ENCODE measurements at places on chromosomes 2 and 18.

DNA sequence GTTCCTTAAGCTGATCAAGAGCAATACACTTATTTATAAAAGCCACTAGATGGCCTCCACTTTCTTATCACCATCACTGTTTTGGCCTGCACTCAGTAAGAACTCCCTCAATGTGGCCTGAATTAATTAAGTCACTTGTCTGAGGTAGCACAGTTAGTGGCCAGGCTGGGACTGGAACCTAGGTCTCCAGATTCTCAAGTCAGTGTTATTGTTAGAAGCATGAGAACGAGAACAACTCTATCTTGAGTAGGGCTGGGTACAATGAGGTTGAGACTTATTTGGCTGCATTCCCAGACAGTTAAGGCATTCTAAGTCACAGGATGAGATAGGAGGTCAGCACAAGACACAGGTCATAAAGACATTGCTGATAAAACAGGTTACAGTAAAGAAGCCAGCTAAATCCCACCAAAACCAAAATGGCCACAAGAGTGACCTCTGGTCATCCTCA lies 115.8 kb downstream of the SS18 start:
- DNase-seq, result no peak

- DNase-seq, result no peak
Observed at GRCh38 chr2:3313781-3314375, 63.7 kb downstream of the EIPR1 start.

GRCh38 chr2:120465989-120466703 lies 120.2 kb downstream of the INHBB start:
- DNase-seq, result no peak

DNA sequence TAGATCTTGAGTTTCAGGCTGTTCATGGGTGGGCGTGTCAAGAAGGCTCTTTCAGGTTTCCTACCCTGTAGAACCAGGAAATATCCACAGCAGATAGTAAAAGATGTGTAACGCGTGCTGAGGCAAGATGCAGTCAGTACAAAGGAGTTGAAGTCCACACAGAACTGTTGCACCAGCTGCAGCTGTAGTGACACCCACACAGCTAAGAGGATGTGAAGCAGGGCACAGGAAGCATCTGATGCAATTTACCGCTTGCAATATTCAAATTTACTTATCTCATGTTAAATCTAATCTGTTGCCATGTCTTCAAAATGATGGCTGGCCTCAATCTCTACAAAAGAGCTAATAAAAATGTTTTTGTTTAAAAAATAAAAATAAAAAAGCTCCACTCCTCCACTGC lies 132.8 kb downstream of the ARHGAP15 start:
- no peak for DNase-seq

DNA sequence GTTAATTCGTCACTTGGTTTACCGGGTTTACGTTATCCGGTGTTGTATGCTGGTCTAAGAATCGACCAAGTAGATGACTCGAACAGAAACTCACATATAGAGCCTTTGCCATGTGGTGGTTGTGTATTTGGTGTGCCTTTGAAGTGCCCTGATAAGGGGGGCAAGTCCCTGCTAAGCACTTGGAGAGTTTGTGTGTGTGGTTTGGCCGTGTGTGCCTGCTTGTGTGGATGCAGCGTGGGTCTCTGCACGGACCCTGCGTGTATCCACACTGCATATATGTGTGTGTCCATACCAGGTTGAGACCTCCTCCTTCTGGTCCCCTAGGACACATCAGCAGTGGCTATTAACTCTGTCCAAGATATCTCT lies 2.4 kb upstream of the CELF4 start:
- no peak for DNase-seq

DNA sequence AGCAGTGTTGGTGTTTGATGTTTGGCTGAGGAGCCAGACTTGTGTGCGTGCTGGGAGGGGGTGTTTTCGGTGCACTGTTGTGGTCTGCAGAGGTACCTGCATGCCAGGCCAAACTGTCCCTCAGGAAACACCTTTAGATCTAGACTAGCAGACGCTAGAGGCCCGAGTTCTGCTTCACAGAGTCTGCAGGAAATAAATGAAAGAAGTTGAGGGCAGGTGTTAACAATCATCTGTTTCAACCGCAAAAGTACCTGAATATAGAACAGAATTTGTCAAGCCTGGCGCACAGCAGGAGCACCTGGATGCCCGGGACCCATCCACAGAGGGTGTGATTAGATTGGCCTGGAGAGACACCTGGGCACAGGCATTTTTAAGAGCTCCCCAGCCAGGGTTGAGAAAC lies 40.5 kb upstream of the REL start:
- no peak for DNase-seq

- no peak for DNase-seq
Observed at GRCh38 chr2:223888251-223888650, 50.9 kb upstream of the AP1S3 start.

DNA sequence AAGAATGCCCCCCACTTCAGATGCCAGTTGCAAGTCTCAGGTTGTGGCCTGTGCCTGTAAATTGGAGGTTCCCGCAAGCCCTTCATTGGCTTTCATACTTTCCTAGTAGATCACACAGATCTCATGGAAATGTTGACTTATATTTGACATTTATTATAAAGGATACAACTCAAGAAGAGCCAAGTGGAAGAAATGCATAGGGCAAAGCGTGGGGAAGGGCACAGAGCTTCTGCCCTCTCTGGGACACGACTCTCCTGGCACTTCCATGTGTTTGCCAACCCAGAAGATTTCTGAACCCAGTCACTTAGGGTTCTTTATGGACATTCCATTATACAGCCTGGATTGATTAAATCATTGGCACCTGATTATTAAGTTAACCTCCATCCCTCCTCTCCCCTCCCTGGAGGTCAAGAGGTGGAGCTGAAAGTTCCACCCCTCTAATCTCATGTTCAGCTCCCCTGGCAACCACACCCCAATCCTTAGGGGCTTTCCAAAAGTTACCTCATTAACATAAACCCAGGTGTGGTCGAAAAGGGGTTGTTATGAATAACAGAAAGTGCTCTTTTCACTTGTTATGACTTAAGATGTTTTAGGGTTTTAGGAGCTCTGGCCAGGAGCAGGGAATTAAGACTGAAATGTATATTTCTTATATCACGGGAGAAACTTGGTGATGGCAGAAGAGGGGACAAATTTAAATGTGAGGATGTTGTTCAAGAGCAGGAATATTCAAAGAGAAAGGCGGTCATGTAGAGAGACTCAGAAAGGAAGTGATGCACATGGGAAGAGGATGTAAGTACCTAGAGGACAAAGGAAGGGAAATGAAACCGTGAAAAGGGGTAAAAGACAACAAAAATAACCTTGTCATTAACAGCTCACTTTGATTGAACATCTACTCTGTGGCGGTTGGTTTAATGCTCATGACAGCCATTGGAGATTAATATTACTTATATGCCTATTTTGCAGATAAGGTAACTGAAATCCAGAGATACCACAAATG lies 31.8 kb downstream of the SP100 start:
- no peak for DNase-seq

DNA sequence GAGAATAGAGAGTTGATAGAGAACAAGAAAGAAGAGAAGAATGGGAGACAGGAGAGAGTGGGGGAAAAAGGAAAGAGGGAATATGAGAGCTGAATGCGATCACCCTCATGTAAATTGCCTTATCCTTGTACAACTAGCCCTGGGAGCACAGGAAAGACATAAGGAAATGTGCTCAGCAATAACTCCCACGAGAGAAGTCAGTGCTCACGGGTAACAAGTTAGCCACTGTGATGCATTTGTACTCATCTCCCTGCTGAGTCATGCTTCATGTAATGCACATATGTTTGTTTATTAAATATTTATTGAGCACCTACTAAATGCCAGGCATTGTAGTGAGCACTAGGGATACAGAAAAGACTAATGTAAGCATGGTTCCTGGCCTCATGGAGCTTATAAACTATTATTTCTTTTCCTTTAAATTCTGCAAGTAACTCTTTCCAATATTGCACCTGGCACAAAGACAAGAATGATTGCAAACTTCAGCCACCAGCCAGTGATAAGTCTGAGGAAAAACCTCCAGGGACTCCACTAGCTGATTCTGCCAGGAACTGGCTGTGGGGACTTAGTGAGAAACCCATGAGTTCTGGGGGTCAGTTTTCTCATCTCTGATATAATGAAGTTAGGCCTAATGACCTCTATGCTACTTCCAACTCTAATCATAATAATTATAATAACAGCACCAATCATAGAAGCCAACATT lies 124.1 kb downstream of the LNPK start:
- DNase-seq, result no peak

DNA sequence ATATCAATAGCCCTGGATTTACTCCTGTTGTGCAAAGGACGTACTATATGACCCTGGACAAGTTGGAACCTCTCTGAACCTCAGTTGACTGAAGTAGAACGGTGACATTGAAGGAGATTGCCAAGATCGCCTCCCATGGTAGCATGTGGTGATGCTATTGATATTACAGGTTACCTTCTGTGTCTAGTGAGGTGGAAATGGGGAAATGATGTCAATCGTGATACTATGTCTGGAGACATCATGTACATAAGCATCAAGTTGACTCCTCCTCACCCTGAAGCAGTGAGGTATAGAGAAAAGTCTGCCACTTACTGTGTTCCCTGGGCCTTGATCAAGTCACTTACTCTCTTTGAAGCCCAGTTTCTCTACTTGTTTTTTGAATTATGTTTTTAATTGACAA lies 93.9 kb downstream of the KLF7 start:
- no peak for DNase-seq

GRCh38 chr2:22281033-22281432 lies 1103.9 kb upstream of the KLHL29 start:
- DNase-seq, result no peak

DNA sequence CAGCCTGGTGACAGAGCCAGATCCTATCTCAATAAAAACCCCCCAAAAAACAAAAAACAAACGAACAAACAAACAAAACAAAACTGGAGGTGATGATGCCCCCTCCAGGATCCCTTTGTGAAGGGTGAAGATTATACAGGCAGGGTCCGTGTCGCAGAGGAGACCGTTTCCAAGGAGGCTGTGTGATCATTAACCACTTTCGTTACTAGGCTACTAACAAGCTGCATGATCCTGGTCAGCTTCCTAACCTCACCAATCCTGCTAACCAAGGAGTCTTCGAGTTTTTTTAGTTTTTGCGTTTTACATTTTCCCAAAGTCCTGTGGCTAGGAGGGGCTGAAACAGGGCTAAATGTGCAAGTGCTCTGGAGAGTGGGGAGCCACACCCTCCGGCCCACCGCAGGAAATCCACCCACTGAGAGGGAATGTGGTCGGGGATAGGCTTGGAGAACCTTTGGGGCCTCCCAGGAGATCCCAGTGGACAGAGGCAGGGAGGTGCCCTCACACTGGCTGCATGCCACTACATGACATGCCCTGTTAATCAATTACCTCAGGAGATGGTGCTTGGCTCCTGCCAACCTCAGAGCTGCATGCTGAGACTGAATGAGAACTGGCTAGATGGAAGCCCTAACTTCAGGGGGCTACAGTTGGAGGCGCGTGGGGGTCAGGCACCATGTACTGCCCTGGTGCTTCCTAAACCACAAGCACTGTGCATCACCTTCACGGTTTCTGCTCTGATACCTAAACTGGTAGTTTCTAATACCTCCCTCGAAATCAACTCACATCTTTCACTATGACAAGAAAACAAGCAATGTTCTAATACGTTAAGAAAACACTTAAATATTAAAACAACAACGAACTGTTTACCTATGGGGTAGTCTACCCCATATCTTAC lies 67.5 kb upstream of the RGPD5 start:
- DNase-seq, result no peak

DNA sequence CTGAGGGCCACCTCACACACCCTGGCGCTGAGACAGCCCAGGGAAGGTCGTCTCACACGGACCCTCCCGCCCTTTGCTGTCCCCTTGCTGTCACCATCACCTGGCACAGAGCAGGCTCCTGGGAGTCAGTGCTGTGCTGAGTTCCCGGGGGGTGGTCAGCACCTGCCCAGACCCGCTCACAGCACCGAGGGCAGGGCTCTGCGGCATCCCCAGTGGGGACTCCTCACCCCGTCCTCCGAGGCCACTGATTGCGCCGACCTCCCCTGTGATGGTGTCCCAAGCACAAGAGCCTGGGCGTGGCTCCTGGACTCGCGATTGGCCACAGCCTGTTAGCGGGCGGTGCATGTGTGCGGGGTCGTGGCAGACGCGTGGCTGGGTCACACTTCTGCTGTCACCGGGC lies 65.9 kb downstream of the NFATC1 start:
- DNase-seq, result no peak

GRCh38 chr2:100485396-100485795 lies 15.1 kb downstream of the NMS start:
- no peak for DNase-seq

GRCh38 chr18:4276953-4277585 lies 178.0 kb downstream of the DLGAP1 start:
- no peak for DNase-seq

DNA sequence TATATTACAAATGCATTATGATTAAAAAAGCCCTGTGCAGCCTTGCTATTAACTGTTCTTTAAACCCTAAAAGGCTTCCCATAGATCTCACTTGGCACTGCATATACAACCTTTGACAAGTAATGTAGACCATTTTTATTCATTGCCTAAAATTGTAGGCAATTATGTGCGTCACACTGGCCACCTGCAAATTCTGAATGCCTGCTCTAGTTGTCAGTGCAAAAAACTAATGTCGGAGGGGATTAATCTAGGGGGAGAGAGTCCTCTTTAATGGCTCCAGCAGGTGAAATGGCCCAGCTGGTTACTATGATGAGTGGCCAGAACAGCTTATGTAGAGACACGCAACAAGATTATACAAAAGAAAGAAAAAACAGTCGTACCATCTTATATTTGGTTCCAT lies 123.2 kb downstream of the OLA1 start:
- DNase-seq, result no peak

- no peak for DNase-seq
Observed at GRCh38 chr2:8061219-8061618, 620.6 kb upstream of the ID2 start.

DNA sequence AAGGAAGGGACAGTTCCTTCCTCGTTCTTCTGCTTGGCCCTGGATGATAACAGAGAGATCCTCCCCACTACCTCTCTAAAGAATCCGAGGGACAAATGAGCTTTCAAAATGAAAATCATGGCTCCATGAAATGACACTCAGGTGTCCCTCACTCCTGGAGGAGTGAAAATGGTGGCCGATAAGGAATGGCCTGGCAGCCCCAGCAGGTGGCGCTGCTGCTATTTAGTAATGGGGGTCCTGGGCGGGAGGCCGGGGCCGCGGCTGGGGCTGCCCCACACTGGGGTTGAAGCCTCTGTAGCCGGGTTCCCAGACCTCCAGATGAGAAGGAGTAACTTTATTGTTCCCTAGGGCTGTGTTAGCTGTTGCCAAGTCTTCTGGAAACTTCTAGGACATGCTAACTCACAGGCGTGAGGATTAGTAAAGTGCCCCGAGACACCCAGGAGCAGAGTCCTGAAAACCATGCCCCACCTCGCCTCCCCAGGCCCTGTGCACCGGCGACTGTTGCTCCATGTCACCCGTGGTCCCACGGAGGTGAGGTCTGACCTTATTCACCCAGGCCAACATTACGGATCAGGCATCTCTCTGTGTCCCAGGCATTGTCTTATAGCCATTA lies 138.0 kb downstream of the CTIF start:
- no peak for DNase-seq

DNA sequence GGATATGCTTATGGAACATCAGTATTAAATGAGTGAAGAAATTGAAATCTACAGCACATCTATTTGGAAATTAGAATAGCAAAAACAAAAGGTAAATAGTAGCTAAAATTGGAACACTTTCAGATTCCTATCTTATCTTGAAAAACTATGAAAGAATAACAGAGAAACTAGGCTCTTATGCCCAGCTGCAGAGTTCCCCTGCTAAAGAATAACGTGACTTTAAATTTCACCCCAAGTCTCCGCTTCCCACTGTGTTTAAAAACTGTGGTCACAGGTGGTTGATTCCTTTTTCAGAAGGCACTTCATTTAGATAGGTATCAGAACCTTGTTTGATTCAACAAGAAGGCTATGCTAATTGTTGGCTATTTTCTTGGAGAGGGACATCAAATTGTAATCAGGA lies 30.1 kb downstream of the ARHGAP28 start:
- DNase-seq, result no peak
